ENCODE measurements at places on chromosomes 1 and 21.
A peak's percentile ranks its signal among the peaks of the same experiment; 100 is the strongest.

GRCh38 chr1:40311692-40312091 is 5.4 kb downstream of the COL9A2 start:
- no peak for DNase-seq

GRCh38 chr1:192943108-192943507 is 116.1 kb downstream of the UCHL5 start:
- DNase-seq: no peak

GRCh38 chr1:181016563-181016962 is 6.1 kb downstream of the STX6 start:
- DNase-seq: no peak

DNA sequence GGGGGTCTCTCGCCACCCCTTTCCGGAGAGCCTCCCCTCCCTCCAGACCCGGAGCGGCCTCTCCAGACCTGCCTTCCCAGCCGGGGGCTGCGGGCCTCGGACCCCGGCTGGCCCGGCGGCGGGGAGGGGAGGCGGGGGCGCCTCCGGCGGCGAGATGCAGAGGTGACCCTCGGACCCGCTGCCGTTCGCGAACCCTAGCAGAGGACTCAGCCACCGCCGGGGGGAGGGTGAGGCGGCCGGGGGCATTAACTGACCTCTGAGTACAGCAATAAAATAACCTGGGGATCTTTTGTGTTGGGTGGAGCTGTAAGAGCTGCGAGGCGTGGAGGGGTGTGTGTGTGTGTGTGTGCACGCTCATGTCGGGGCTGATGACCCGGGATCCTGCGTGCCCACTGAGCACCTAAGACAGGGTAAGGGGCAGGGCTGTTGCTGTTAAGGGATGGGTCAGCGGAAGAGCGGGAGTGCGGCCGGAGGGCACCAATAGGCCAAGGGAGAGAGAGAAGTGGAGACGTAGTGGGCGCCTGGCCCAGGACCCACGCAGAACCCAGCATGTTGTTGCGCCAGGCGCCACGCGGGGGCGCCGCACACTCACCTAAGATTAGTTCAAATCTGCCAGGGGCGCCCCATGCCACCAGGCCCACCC is 6.3 kb downstream of the HAPLN2 start:
- DNase-seq: no peak

- DNase-seq: no peak
Observed at GRCh38 chr1:205446828-205447227, 9.0 kb downstream of the BLACAT1 start.

DNA sequence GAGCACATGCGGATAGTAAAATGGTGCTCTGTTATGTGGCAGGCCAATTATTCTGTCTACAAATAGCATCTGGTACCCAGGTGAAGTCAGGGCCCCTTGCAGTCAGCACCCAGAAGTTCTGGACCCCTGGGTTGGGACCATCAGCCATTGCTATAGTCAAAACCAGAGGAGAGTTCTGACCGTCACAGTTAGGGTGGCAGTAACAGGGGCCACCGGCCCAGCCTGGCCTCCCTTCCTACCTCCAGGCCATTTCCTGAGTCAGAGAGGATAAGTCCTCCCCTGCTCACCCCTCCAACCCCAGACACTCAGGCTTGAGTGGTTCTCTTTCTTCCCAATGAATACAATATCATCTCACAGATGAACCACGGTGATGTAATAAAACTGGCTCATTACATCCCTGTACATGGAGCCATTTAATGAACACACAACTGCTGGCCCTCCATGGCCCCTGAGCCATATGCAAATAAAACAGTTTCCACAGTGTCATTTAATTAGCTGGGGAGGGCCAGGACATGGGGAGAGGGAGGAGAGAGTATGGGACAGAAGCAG is 673.6 kb downstream of the MATN1 start:
- DNase-seq: no peak

GRCh38 chr1:85259912-85260274 is 431 bp upstream of the C1orf52 start:
- DNase-seq: peak; percentile 36
